ENCODE measurements at places on chromosomes 16 and 17.

DNA sequence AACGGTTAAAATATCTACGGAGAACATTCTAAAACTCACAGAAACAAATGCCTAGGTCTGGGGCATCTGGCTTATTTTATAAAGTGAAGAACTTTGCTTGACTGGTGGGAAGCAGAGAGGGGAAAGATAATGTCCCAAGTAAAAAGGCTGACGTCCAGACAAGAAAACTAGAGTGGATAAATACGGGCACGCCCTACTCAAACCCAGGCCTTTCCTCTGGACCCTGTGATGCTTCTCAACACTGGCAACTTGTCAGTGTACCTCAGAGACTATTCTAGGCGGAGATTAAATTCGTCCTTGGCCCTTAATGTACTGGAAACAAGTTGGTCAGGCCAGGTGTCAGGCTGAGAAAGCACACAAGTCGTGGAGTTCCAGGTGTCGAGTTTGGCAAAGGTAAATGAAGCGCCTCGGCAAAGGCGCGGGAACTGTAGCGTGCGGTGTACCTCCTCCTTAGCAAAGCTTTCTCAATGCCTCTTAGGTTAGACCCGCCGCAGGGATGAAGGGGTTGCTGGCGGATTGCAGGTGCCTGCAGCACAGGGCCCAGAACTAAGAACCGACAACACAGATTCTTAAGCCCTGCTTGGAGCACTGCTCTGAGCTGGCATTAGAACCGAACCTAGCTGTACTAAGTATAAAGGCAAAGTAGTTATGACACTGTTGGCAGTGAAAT is 668 bp upstream of the UNK start:
- peaks cover 22% of the 10 kb centered on the region for H3K4me1 ChIP-seq
- no peak for DNase-seq
- no peaks in the 10 kb centered on the region for H3K27me3 ChIP-seq
- peak overlapping the region; percentile 94 for H3K4me3 ChIP-seq

DNA sequence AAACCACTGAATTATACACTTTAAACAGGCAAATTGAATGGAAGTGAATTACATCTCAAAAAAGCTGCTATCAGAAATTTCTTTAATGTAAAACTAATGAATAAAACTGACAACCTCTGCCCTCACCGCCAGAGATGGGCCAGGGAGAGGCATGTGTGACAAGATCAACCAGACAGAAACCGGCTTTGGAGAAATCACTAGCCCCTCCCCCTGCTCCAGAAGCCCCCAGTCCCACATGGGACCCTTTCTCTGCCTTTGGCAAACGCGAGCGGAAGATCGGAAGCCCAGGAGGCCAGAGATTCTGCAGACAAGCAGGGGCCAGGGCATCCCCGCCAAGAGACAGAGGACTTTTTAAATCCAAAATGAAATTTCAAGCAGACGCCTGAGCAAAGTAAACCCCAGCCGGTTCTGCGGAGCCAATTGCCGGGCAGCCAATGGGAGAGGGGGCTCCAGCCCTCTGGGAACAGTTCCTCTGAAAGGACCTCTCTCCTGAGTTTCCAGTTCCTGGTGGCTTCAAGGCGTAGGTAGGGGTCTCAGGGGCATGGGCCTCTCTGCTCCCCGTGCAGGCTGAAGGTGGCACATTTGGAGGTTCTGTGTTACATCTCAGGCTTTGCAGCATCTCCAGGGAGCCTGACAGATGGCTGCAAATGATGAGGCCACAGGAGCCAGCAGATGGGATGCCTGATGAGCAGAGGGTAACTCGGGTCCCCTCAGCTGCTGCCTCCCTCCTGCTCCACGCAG is 118.1 kb downstream of the GSG1L start:
- H3K36me3 ChIP-seq: no peaks in the 10 kb centered on the region
- no peak overlapping the region for H3K27ac ChIP-seq
- no peak overlapping the region for H3K4me3 ChIP-seq
- no peaks in the 10 kb centered on the region for H3K4me1 ChIP-seq

DNA sequence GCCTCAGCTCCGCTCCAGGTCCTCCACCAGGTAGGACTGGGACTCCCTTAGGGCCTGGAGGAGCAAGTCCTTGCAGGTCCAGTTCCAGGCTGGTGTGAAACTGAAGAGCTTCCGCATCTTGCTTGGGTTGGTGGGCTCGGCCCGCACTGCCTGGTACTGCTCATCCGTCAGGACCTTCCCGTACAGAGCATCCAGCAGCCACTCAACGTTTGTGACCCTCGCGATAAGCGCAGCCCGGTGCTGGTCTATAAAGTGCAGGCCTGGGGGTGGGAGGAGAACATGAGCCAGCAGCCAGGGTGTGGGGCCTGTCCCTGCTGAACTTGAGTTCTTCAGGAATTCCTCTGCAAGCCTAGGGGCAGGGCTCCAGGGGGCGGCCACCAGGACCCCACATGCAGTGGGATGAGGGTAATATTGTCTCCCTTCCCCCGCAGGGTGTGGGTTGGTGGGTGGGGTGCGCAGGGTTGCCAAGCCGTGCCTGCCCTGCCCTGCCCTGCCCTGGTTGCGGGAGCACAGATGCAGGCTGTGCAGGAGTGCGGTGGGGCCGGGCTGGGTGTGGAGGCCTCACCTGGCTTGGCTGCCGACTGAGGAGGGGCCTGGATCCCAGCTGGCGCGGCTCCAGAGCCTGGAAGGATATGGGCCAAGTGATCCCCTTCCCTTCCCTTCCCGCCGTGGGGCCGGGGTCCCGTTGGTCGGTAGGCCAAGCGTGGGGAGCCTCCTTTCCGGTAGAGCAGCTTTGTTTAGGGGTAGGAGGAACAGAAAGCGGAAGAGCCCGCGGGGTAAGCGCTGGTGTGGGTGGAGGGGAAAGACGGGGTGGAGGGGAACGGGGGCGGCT is 762 bp downstream of the PYCARD start:
- peak overlapping the region; percentile 93 for H3K4me3 ChIP-seq
- H3K36me3 ChIP-seq: peaks cover 15% of the 10 kb centered on the region
- DNase-seq: peak; percentile 42
- H3K27me3 ChIP-seq: no peaks in the 10 kb centered on the region

DNA sequence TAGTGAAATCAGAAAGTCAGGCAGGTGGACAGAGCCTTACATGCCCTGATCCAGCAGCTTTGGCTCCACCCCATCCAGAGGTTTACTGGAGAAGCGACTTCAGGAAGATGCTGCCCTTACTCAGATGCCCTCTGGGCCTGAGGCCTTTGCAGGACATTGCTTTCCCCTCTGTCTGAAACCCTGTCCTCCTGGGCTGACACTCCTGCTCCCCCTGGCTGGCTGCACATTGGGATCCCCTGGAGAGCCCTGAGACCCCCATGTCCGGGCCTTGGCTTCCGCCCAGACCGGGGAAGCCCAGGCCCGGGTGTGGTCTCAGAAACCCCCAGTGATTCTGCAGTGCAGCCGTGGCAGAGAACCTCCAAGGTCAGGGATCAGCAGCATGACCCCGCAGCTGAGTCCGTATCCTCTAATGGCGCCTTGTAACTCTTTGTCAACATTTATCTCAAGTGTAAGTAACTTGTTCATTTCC is 36.6 kb downstream of the BCO1 start:
- H3K4me3 ChIP-seq: no peak overlapping the region
- no peaks in the 10 kb centered on the region for H3K36me3 ChIP-seq
- no peak overlapping the region for H3K27ac ChIP-seq

DNA sequence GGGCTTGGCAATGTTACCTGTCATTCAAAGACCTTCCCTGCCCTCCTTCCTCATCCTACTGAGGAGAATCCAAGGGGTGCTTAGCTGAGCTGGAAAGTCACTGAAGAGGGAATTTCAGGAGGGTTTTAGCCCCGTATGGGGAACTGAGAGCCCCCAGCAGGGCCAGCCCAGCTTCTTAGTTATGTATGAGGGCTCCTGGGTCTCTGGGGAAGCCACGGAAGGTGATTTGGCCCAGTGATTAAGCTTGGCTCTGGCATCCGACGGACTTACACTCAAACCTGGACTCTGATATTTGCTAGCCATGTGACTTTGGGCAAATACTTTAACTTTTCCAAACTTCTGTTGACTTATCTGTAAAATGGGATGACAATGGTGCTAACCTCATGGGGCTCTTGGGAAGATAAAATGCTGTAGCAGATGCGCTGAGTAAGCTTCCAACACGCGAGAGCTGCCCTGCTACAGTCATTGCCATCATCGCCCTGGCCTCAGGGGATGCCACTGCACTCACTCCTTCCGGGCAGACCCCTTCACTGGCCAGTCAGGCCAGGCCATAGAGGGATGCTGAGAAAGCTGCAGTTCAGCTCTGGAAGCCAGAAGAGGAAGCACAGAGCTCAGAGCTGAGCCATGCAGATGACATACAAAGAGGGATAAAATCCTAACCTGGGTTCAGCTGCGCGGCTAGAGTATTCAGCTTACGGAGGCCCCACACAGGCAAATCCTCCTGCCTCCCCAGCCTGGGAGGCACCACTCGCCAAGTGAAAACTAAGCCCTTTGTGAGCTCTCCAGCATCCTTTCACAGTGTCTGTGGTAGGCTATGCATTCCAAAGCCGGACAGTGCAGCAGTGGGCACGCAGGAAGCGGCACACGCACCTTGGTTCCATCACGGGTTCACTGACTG is 44.9 kb upstream of the PIK3R6 start:
- DNase-seq: no peak
- H3K36me3 ChIP-seq: peaks cover 33% of the 10 kb centered on the region
- peaks cover 44% of the 10 kb centered on the region for H3K4me1 ChIP-seq
- peak overlapping the region; percentile 40 for H3K27ac ChIP-seq

DNA sequence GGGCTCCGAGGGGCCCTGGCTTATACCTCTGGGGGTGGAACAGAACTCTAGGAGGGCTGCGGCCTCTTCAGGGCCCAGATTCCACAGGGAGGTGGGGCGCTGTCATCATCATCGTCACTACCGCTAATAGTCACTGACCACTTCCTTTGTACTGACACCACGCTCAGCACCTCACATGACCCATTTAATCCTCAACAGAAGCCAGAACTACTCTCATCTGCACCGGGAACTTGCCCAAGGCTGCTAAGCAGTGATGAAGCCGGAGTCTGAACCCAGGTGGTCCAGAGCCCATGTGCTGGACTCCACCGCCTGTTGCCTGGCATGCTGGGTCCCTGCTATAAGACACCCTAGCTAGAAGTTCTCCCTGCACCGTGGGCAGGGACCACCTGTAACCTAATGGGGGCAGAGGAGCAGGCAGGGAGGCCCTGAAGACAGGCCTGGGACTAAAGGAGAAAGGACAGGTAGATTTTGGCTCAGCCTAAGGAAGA is 12.0 kb downstream of the UNC13D start:
- H3K4me3 ChIP-seq: no peak overlapping the region
- H3K36me3 ChIP-seq: peaks cover 20% of the 10 kb centered on the region
- peaks cover 6% of the 10 kb centered on the region for H3K4me1 ChIP-seq
- peak overlapping the region; percentile 72 for H3K27ac ChIP-seq
- H3K27me3 ChIP-seq: no peaks in the 10 kb centered on the region
- no peak for DNase-seq

DNA sequence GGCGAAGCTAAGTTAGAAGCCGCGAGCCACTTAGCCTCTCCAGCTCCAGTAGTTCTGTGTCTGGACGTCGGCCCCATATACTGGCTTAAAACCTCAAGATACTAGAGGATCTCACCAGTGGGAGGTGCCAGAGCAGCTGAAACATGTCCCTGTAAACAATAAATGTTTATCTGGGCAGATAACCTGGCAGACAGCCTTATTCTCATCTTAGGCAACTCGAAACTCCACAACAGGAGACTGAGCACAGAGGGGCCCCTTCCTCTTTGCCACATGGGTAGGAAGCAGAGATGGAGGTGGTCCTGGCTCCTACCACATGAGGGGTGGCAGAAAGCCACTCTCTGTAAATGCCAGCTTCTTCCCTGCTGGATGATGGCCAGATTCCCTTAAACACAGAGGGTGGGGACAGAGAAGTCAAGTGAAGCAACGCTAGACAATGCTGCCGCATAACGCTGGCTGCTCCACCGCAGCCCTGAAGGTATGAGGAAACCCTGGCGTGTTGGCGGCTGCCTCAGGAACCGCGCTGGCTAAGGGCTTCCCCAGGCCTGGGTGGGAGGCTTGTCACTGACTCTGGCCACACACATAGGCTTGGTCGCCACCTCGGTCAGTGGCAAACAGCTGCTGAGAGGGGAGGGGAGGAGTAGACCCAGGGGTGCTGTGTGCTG is 67.9 kb downstream of the HIC1 start:
- peaks cover 16% of the 10 kb centered on the region for H3K4me1 ChIP-seq
- H3K4me3 ChIP-seq: no peak overlapping the region
- DNase-seq: no peak
- peaks cover 17% of the 10 kb centered on the region for H3K36me3 ChIP-seq
- no peak overlapping the region for H3K27ac ChIP-seq

- H3K27me3 ChIP-seq: no peaks in the 10 kb centered on the region
- peak; percentile 60 for DNase-seq
- H3K36me3 ChIP-seq: peaks cover 20% of the 10 kb centered on the region
- H3K4me1 ChIP-seq: peaks cover 43% of the 10 kb centered on the region
These were observed 3.3 kb downstream of the UBTF start for GRCh38 chr17:44216173-44216572.
